ENCODE measurements at places on chromosomes 1 and 21.
A peak's percentile ranks its signal among the peaks of the same experiment; 100 is the strongest.

DNA sequence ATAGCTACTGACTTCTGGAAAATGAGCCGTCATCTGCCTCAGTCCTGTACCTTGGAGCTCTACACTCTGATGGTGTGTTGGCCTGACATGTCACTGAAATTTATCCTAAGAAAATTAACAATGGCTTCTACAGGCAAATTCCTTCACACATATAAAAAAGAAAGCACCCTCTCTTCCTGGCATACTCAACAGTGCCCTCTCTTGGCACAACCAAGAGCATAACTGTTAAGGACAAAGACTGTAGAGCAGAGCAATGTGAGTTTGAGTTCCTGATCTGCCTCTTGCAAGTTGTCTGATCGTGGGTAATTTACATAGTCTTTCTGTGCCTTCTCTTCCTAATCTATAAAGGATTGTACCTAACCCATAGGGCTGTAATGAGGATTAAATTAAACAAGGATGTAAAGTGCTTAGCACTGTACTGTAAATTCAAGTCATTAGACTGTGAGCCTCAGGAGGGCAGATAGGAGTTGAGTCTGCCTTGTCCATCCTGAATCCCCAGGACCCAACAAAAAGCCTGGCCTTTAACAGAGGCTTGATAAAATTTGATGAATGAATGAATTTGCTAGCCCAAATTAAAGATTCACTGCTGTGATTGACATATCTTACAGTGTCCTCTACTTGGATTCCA lies 83.5 kb downstream of the SYF2 start:
- DNase-seq: no peak

DNA sequence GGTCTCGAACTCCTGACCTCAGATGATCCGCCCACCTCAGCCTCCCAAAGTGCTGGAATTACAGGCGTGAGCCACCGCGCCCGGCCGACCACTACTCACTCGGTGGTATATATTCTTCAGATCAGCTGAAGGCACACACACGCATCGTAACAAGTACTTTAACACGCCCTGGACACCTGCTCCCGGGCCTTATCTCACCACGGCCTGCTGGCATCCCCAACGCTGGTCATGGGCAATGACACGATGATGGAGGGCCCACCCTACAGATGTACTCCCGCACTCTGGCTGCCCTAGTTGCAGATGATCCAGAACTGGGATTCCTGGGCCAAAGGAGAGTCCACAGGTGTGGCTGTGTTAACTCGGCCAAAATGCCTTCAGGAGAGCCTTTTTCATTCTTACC lies 11.6 kb downstream of the UBE2J2 start:
- no peak for DNase-seq

GRCh38 chr1:220527279-220527907 lies 543 bp upstream of the MARK1 start:
- peak; percentile 86 for DNase-seq

- DNase-seq: no peak
Observed at GRCh38 chr1:205922314-205922713, 20.9 kb downstream of the SLC26A9 start.

GRCh38 chr21:15549671-15550070 lies 180.1 kb upstream of the USP25 start:
- no peak for DNase-seq

GRCh38 chr1:9957726-9958125 lies 14.5 kb downstream of the NMNAT1 start:
- DNase-seq: peak; percentile 20

GRCh38 chr1:206101351-206102045 lies 15.7 kb downstream of the AVPR1B start:
- no peak for DNase-seq

DNA sequence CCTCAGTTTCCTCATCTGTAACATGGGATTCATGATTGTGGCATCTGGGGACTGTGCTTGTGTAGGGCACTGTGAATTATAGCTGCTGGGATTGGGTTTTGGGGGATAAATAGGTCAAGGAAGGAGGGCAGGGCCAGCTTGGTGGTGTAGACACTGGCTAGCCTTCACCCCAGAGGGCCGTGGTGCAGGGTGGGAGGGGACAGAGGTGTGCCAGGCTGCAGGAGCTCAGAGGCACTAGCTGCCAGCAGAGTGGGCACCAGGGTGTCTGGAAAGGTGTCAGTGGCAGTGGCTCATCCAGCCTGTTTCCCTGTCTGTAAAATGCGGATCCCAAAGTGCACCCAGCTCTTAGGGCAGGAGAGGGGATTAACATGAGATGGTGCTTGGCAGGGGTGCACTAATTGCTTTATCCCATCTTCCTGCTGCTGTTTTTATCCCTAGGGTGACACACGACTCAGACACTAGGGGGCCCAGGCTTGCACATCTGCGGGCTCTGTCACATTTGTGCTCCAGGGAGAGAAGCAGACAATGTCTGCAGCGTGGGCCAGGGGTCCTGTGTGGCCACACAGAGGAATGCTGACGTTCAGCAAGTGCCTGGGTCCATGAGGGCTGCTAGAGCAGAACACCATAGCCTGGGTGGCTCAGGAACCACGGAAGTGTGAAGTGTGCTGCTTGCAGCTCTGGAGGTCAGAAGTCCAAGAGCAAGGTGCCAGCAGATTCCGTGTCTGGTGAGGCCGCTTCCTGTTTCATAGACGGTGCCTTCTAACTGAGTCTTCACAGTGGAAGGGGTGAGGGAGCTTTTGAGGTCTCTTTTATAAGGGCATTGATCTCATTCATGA lies 19.3 kb downstream of the OBSCN start:
- DNase-seq: no peak

DNA sequence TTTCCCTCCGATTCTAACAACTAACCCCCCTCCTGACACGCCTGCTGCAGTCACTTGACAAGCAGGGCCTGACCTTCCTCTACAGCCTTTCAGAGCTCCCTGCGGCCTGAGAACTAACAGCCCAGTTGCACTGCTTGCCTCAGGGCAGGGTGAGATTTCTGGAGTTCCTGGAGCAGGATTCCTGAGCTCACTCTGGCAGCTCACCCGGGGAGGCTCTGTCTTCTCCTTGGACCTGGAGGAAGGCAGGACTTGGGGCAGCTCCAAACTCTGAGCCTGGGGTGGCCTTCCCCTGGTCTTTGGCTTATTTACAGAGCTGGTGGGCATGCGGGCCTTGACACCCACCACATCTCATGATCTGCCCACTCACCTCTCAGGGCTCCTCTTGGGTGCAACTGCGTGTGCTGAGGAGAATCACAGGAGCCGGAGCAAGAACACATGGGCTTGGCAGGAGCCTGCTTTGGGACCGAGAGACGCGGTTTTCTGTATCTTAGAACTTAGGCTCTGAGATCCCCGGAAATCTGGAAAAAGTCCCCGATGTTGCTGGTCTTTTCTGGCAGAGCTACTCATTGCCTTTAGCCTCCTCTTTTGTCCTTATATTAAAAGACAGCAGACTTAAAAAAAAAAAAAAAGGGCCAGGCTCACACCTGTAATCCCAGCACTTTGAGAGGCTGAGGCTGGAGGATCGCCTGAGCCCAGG lies 13.1 kb upstream of the SLC25A34 start:
- DNase-seq: no peak

DNA sequence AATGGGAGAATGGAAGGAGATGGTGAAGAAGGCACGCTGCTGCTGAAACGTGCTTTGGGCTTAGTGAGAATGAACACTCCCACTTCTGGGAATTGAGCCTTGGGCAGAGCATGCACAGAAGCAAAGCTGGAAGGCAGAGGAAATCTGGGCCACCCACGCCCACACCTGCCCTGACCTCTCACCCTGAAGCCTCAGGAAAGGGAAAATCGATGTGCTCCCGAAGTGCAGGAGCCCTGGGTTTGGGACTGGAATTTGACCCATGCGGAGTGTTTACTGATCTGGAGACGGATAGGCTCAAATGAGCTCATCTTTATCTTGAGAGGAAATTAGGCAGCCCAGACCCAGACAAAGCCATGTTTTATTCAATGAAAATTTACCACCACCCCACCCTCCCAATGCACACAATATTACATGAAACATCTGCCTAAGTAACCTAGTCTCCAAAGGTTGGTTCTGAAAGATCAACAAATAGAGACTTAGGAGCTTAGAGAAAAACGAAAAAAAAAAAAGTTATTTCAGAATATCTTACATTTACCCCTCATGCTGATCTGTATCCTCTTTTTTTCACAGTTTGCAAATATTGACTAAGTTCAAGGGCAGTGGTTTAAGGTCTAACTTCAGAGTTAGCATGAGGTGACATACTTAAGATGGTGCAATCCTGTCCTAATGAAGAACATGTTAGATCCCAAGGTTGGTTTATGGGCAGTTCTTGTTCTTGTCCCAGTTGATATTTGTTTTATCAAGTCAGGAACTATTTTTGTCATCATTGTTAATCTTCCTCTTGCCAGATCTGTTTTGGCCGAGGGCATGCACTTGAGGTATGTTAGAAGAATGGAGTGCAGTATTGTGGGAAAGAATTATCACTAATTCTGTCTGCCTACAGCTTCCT lies 63.0 kb downstream of the PROX1 start:
- no peak for DNase-seq

DNA sequence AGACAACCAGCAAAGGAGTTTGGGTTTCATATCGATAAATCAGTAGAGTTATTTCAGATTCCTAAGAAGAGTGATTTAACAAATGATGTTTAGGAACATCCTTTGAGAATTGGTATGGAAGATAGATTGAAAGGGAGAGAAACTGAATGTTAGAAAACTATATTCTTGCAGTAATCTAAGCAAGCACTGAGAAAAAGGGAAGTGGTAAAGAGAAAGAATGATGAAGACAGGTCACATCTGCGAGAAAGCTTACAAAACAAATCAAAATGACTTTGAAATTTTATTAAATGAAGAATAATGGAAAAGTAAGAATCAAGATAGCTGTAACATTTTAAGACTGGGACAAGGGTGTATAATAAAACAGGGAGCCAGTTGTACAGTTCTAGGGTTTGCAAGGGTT lies 177.0 kb downstream of the HS2ST1 start:
- DNase-seq: no peak

DNA sequence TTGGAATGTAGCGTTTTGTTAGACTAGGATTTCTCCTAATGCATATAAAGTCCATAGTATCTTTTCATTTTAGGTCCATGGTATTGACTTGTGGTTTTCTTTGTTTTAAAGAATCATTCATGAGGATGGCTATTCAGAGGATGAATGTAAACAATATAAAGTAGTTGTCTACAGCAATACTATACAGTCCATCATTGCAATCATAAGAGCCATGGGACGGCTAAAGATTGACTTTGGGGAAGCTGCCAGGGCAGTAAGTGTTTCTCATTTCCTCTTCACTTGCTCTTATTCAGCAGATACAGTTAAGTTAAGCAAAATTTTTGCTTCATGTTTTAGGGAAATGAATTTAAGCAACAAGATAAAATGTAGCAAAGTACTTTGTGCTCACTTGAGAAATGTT lies 25.4 kb downstream of the GNAI3 start:
- no peak for DNase-seq

- DNase-seq: peak; percentile 39
Observed at GRCh38 chr21:20998456-20998789, 214 bp downstream of the NCAM2 start.

- DNase-seq: no peak
Observed at GRCh38 chr1:241235256-241235897, 121.6 kb downstream of the RGS7 start.

DNA sequence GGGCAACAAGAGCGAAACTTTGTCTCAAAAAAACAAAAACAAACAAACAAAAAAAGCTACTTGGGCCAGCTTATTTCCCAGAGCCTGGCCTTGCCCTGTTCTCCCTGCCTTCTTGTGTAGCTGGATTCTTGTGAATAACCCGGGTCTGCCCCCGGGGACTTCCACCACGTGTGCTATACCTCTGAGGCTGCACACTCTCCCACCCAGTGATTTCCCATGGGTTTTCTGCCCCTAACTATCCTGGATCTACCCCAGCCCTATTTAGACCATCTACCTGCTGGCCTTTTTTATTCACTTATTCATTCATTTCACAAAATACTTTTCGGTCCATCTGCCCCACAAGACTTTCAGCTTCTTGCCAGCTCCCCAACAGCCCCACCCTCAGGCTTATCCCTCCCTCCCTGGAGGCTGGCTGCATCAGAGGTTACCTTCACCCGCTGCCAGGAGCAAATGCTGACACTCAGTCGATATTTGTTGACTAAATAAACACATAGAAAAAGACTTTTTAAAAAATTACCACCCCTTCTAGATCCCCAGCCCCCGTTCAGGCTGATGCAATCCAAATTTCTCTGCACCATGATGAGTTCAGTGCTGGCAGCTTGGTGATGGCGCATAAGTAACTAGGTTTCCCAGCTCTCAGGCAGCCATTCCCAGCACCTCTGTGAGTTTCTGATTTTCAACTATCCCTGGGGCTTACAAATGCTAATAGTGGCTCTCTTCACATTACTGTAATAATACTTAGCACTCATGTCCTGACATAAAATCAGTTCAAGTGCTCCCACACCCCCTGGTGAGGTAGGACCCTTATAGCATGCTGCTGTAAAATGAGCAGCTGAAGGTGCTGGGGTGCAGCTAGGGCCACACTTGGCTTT lies 30.7 kb upstream of the TARBP1 start:
- DNase-seq: peak; percentile 29

- DNase-seq: no peak
Observed at GRCh38 chr1:229470406-229471043, 36.6 kb upstream of the ACTA1 start.

GRCh38 chr1:51553911-51554310 lies 34.8 kb upstream of the EPS15 start:
- no peak for DNase-seq

- no peak for DNase-seq
Observed at GRCh38 chr1:70383483-70383882, 27.6 kb upstream of the CTH start.

DNA sequence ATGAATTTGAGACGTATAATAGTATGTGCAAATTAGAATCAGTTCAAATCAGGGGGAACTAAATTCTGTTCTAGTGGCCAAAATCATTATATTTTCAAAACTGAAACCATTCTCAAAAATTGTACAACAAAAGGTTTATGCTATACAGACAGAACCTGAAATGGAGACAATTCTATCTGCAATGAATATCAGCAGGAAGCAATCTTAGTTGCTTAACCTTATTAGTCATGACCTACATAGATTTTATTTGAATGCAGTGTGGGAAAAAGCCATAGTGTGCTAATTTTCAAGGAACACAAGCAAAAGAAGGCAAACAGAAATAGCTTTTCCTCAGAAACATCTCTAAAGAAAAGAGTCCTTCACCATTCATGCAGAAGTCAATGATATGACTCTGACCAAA lies 6.5 kb downstream of the AK5 start:
- DNase-seq: no peak

- DNase-seq: no peak
Observed at GRCh38 chr1:187605736-187606135, 777.0 kb downstream of the PLA2G4A start.

GRCh38 chr1:246261639-246262038 lies 245.4 kb downstream of the SMYD3 start:
- no peak for DNase-seq

DNA sequence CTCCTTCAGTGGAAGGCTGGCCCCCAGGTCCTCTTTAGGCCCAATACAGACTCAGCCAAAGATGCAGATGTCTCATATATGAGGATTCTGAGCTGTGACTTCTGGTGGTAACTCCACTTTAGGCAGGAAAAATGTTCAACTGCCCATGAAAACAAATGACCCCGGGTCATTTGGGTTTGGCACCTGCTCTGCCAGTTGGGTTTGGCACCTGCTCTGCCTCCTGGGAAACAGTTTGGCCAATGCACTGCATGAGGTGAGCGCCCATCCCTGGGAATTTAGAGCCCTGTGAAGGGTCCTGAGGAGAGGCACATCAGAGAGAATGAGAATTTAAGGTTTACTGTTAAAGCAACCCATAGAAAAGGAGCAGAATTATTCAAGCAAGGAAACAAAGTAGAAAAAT lies 45.3 kb downstream of the B3GALT5 start:
- DNase-seq: no peak

Measured in NCI-H2171 treated with DMSO at 0.1 percent for 48 hours (cell line).